ENCODE measurements at places on chromosomes 12 and 14. TPM values are rescaled to one million over a fixed set of nuclear protein-coding genes. Genes with fewer than 3 reads are reported as not detected.

Gene KLRF1
- not detected for total RNA-seq

Gene SIX4
- 20.7 TPM for total RNA-seq

Gene SLC17A8
- not detected for total RNA-seq

Gene RGS6
- total RNA-seq, result not detected

Gene ACSM4
- not detected for total RNA-seq

Gene ST8SIA1
- total RNA-seq, result 2.5 TPM

- DNase-seq, result no peak
These were observed 86.0 kb downstream of the SCFD1 start for GRCh38 chr14:30708157-30708556.

GRCh38 chr12:68340404-68341270, 8.5 kb upstream of the MDM1 start:
- DNase-seq, result no peak

GRCh38 chr14:91830777-91831176, 36.6 kb downstream of the TC2N start:
- no peak for DNase-seq

- DNase-seq, result no peak
These were observed 188.3 kb upstream of the SLC38A2 start for GRCh38 chr12:46560874-46561273.

- DNase-seq, result no peak
These were observed 21.4 kb downstream of the ZNF268 start for GRCh38 chr12:133202493-133203343.

DNA sequence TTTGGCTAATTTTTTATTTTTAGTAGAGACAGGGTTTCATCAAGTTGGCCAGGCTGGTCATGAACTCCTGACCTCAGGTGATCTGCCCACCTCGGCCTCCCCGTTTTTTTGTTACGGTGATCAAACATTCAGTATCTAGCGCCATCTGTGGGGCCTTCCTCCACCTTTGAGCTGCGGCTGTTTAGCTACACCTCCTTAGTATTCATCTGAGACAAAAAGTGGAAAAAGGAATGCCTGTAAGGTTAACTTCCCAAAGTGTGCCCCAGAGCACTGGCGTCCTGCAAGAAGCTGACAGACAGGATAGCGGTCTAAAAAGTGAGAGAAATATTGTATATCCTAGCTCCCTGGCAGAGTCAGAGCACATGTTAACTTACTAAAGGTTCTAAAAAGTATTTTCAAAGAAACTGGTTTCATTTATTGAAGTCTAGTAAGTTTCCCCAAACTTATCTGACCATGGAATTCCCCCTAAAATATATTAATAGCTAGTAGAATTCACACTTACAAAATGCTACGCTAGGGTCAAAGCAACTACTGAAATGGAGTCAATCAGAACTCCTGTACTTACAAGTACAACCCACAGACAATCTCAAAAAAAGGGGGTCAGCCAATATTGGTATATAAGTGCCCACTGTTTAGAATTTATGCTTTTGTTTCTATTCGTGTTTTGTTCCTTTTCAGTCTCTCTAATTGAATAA, 59.1 kb downstream of the DUSP16 start:
- no peak for DNase-seq

DNA sequence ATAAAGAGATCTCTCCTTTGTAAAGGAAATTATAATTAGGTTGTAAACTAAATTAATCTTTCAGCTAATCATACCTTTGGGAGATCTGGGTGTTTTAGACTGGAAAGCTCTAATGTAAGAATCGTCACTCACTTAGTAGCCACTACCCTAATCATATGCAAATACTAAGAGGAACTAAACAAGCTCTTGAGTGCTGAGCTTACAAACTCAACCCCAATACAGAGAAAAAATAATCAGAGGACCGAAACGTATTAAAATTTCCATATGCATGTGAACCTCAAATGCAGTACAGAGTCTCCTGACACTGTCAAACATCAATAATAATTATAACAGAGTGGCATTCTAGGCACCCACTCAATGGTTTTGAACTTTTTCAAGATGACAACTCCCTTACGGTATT, 235.3 kb upstream of the FOXN3 start:
- DNase-seq, result no peak

DNA sequence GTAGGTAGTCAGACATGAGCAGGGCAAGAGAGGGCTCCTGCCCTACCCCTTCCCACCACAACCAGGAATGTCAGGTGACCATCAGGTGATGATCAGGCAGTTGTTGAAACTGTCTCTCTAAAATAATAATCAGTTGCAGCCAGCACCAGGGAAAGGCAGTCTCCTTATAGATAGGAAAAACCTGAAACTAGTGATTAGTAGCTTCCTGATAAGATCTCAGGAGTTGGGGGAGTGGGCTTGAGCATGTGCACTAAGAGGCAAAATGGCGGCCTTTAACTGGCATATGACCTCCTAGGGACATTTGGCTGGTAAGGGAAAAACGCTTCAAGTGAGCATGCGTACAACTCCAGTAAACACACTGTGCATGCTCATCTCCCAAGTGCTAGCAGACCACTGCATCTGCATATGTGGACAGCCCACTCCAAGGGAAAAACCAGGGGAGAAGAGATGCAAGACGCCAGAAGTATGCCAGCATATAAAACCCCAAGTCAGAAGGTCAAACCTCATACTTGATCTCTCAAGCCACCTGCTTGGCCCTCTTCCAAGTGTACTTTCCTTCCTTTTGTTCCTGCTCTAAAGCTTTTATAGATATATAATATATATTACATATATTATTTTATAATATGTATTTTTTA, 37.1 kb downstream of the TGFB3 start:
- DNase-seq, result no peak

DNA sequence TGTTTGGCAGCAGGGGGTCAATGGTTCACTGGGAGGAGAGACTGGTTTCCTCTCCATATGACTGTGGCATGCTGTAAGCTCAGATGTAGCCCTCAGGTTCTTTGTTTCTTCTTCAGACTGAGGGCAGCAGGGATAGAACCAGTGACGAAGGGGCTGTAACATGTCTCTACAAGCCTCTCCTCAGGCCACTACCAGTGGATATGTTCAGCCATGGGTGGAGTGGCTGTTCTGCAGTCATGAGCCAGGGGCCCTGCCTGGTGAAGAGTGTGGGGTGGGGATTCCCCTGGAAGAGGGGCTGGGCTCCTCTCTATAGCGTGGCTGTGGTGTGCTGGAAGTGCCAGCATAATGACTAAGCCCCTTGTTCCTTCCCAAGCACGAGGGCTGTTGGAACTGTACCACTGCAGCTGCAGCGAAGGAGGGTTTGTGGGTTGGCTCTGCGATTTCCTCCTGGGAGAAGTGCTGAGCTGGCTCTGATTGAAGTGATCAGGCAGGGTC, 55.8 kb downstream of the CMAS start:
- peak; percentile 96 for DNase-seq

DNA sequence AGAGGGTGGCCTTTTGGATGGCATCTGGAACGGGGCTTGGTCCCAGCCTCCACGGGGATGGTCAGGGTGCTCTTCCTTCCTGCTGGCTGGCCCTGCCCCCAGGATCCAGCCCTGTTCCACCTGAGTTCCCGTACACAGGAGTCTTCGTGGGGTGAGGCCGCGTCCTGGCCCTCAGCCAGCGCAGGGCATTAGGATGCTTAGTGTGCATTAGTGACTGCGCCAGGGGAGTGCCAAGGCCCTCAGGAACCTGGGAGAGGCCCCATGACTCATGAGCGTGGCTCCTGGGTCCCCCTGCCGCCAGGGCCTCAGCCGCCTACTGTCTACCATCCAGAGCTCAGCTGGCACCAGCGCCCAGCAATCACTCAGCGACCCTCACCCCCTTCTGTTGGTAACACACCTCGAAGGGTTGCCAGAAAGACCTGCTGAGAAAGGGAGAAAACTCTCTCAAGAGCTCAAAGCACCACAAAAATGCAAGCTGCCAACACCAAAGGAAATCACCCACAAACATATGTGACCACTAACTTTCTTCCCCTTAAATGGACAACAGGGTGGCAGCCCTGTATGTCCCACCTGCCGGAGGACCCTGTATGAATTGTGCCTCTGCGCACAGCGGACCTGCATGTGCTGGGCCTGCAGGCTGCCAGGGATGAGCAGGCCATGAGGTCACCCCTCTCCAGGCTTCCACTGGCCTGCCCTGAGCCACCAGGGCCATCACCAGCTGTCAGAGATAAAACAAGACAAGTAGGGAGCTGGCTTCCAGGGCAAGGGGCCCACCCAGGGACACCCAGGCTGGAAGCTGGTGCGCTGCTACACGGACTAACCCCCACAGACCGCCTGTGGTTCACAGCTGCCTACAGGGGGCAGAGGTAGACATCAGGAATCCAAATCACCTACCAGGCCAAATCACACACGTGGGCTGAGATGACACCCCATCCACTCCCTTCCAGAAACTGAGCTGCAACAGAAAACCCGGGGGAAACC, 28.7 kb downstream of the CCDC85C start:
- peak; percentile 62 for DNase-seq

- DNase-seq, result no peak
These were observed 59.0 kb downstream of the GAS2L3 start for GRCh38 chr12:100632445-100632892.

GRCh38 chr12:728781-729180, 23.6 kb upstream of the WNK1 start:
- no peak for DNase-seq

DNA sequence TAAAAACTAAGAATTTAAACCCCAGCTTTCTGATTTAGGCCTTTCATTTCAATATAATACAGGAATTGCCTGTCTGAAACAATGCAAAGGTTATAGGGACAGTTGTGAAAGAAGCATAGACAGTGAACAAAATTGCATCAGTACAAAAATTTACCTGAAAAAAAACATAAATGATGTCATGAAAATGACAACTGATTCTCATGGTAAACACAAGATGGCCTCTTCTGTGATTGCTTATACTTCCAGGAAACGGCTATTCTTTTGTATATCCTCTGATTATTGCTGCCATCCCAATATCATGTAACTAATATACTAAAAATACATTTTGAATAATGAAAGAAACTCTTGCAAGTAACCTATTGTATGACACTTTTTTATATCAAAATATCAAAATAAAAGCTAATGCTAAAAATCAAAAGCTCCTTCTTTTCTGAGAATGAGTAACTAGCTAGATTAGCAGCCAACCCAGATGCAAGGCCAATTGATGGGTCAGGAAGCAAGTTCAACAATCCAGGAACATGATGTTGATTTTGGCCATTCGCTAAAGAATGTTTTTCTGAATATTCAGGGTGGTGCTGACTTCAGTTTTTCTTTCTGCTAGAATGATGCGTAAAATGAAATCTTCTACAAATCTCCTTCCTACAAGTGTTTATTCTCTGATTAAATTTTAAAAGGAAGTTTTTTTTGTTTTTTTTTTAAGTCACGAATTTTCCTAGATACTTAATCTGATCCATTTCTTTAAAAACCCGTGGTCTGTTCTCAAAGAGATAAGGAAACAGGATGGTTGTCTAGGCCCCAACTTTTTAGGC, 83.6 kb downstream of the ALX1 start:
- DNase-seq, result no peak

DNA sequence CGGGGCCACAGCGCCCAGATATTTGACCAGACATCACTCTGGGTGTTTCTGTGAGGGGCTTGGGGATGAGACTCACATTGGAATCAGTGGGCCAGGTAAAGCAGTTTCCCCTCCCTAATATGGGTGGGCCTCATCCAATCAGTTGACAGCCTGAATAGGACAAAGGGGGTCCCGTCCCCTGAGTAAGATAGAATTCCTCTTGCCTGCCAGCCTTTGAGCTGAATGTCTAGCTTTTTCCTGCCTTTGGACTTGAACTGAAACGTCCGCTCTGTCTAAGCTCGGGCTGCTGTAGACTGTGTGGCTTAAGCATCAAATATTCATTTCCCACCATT, 88.8 kb upstream of the DIO3 start:
- DNase-seq, result no peak

DNA sequence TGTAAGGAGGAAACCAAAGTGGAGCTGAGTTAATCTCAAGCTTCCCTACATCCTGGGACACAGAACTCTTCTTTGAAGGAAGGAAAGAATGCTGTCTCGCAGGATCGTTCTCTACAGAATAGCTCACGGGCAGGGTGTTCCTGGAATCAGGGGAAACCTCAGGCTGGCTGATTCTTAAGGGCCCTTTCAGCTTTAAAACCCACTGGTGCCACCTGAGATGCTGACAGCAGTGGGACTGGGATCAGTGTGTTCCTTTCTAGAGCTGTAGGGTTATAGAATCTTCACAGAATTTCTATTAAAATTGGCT, 47.8 kb downstream of the UBE3B start:
- no peak for DNase-seq

GRCh38 chr12:115194448-115194847, 510.5 kb upstream of the TBX3 start:
- DNase-seq, result no peak

DNA sequence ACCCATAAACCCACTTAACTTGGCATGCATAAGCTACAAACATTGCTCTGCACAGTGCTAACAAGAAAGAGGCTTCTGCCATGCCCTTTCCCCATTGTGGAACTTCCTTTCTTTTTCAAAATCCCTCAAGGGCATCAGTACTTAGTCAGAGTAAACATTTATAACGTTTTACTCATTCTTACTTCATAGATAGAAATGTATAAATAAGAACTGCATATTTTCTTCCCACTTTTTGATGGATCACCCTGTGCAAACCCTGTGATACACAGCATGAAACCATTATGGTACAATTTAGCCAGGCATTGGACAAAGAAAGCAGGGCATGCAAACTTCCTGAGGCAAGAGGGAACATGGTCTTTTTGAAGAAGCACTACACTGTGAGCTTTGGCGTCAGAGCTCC, 113.8 kb upstream of the FOXG1 start:
- DNase-seq, result peak; percentile 46

DNA sequence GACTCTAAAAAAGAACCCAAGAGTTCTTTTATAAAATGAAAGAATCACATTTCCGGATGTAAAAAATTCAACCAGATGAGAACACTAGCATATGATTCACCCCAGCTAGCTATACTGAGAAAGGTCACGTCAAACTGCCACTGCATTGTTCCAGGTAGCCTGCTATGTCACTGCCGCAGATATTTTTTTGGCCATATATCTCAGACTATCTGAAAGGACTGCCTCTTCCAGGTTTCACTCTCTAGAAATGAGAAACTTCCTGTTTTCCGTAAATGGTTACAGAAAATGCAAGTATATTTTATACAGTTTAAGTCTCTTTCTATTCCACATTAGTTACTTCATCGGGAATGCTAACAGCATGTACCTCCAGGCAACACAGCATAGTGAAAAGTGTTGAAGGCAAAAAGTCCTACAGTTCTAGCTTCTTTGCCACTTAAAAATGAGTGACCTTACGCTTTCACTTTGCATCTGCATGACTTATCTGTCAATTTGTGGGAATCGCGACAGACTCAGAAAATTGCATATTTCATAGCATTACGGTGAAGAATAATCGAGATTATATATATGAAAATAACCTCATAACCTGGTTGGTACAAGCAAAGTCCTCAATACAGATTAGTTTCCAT, 105.2 kb downstream of the MED13L start:
- peak; percentile 53 for DNase-seq

Data from HT1080 (cell line).